Peyer's patch (tissue), 4 donors: ENCODE measurements at places on chromosomes 16 and 17. TPM values are rescaled to one million over a fixed set of nuclear protein-coding genes. Genes with fewer than 3 reads are reported as not detected.
A peak's percentile ranks its signal among the peaks of the same experiment; 100 is the strongest.

DNA sequence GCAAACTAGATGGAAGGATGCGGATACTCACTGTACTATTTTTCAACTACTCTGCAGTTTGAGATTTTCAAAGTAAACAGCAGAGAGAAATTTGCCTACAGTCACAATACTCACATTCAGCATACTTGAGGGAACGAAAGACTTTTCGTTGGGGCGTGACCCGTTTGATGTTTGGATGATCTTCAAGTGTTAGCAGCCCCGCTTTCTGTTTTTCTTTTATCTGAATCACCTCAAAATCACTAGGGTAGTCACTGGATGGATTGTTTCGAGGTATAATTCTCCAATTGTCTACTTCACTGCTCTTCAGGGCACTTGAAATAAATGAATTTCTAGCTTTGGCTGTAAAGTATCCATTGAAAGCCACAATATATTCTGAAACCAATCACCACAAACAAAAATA lies 17.8 kb downstream of the MBTPS1 start:
- no peak for DNase-seq

DNA sequence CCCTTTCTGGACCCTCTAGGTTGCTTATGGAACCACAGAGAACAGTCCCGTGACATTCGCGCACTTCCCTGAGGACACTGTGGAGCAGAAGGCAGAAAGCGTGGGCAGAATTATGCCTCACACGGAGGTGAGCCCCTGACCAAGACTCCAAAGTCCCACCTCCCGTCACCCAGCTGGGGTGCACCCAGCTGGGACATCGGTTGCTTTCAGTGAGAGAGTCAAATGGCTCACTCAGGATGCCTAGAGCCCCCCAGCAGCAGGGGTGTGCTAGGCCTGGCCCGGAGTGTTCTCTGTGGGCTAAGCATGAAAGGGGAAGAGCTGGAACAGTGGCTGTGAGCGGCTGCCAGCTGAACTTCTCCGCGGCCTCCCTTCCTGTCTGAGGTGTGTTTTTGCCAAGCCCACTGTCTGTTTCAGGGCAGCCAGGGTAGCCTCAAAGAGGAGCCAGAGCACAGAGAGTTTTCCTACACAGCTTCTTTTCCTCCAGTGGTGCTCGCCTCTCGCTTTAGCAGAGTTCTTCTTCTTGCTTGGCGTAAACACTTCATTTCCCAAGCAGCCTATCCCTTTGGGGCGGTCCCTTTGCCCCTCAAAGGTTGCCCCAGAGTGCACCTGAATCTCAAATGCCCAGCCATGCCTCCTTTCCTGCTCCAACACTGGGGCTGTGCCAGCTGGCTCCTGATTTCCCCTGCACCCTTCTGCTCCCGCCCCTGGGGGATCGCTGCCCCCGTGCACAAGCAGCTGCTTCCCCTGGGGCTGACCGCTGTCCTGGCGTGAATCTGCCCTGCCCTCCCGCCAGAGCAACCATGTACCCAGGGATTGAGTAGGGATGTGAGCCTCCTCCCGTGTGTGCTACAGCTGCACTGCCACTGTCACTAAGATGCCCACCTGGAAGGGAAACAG lies 2.6 kb upstream of the CHAD start:
- DNase-seq = no peak

DNA sequence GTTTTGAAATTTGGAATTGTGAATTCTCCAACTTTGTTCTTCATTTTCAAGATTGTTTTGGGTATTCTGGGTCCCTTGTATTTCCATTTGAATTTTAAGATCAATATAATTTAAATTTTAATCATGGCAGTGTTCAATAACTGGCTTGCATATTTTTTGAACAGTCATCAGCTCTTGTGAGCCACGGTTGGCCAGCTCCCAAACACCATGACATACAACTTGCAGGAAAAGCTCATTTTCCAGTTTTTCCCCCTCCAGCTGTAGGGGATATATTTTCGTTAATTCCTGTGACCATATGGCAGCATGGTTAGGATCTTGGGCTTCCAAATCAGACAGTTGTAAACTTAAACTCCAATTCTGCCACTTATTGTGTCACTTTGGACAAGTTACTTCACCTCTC lies 690.1 kb downstream of the WWOX start:
- no peak for DNase-seq

- no peak for DNase-seq
Measured at GRCh38 chr17:55040611-55041010, 72.0 kb downstream of the STXBP4 start.

CRHR1 gene
- 0.40 TPM for total RNA-seq

GRCh38 chr16:85715169-85716021 lies 26.6 kb upstream of the GINS2 start:
- DNase-seq = no peak

DNA sequence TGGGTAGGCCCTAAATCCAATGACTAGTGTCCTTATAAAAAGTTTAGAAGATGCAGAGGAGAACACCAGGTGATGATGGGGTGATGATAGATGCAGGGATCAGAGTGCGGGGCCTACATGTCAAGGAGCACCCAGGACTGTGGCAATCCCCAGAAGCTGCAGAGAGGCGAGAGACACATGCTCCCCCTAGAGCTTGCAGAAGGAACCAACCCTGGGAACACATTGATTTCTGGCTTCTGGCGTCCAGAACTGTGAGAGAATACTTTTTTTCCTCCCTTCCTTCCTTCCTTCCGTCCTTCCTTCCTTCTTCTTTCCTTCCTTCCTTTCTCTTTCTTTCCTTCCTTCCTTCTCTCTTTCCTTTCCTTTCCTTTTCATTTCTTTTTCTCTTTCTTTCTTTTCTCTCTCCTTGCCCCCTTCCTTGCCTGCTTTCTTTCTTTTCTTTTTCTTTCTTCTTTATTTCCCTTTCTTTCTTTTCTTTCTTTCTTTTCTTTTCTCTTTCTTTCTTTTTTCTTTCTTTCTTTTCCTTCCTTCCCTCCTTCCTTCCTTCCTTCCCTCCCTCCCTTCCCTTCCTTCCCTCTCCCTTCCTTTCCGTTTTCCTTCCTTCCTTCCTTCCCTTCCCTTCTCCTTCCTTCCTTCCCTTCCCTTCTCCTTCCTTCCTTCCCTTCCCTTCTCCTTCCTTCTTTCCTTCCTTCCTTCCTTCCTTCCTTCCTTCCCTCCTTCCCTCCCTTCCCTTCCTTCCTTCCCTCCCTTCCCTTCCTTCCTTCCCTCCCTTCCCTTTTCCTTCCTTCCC lies 134.3 kb downstream of the HAPSTR1 start:
- DNase-seq = no peak

QPRT gene
- 52.9 TPM for total RNA-seq

FAM117A gene
- 9.7 TPM for total RNA-seq

FA2H gene
- total RNA-seq = 27.2 TPM

DNA sequence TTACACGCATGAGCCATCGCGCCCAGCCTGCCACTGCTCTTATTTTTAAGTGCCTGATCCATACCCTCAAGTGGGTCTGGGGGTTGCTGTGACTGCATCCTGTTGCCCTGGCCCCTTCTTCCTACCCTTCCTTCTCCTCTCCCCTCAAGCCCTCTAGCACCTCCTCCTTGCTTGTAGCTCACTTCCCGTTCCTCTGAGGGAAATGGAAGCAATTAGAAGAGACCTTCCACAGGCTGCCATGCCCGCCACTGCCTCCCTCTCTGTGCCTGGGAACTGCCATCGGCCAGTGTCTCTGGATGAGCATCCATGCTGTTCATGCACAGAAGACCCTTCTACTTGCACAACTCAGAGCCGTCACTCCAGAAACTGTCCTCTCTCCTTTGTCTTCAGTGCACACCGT lies 10.6 kb upstream of the TFAP4 start:
- no peak for DNase-seq

DOC2A gene
- not detected for total RNA-seq

SLFN12L gene
- total RNA-seq = 5.9 TPM

KCNJ2 gene
- 3.1 TPM for total RNA-seq

TP53TG3F gene
- not detected for total RNA-seq

- no peak for DNase-seq
Measured at GRCh38 chr16:89067677-89068443, 25.8 kb upstream of the ACSF3 start.

DNA sequence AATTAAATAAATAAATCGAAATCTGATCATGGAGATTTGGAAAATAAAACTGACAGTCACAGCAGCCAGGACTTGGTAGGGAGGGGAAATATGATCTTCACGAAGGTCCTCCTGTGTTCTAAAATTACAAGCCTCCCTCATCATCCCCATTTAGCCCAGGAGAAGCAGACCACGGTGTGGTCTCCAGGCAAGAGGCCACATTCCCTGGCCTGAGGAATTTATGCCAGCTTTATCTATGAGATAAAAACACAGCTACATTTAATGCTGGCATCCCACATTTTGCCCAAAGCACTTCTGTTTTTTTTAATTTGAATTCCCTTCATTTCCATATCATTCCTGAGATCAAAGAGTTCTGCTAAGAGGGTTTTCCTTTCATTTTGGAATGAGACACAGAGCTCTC lies 43.2 kb downstream of the ABCC12 start:
- DNase-seq = no peak

DNA sequence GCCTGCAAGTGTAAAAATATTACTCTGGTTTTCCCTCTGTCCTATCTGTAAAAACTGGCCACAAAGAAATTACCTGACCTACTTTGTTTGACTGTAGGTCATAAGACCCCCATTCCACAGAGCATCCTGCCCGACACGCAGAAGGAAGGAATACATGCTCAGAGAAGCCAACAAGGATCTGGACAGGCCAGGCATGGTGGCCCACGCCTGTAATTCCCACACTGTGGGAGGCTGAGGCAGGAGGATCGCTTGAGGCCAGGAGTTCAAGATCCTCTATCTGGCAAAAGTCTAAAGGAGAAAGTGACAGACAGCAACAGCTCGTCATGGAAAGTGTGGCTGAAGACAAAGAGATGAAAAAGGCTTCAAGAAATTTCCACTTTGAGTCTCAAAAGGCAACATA lies 78.2 kb upstream of the RNU2-1 start:
- peak; percentile 3 for DNase-seq

- DNase-seq = no peak
Measured at GRCh38 chr17:13509527-13509926, 92.2 kb downstream of the HS3ST3A1 start.

- DNase-seq = no peak
Measured at GRCh38 chr16:57894390-57895080, 76.4 kb downstream of the CNGB1 start.

DNA sequence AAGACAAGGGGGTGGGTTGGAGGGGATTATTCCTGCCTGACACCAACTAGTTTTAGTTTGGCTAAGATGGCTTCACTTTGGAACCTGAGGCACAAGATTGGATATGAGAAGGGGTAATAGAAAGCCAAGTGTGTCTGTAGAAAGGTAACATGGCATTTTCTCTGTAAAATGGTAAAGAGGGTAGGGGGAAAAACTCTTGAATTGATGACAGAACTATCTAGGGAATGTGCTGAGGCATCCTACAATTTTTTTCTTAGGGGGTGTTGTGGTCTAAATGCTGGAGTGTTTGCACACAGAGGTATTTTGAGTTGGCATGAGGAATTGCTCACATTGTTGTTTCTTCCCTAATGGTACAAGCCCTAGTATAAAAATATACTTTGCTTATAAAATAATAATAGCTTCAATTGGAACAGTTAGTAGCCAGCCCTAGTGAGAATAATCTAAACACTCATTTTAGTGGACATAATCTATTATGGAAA lies 25.8 kb downstream of the YPEL2 start:
- DNase-seq = no peak

GRCh38 chr16:88846088-88846487 lies 10.7 kb downstream of the GALNS start:
- DNase-seq = no peak

DLX4 gene
- not detected for total RNA-seq

GRCh38 chr16:1300664-1301476 lies 8.6 kb upstream of the UBE2I start:
- peak; percentile 90 for DNase-seq

DNA sequence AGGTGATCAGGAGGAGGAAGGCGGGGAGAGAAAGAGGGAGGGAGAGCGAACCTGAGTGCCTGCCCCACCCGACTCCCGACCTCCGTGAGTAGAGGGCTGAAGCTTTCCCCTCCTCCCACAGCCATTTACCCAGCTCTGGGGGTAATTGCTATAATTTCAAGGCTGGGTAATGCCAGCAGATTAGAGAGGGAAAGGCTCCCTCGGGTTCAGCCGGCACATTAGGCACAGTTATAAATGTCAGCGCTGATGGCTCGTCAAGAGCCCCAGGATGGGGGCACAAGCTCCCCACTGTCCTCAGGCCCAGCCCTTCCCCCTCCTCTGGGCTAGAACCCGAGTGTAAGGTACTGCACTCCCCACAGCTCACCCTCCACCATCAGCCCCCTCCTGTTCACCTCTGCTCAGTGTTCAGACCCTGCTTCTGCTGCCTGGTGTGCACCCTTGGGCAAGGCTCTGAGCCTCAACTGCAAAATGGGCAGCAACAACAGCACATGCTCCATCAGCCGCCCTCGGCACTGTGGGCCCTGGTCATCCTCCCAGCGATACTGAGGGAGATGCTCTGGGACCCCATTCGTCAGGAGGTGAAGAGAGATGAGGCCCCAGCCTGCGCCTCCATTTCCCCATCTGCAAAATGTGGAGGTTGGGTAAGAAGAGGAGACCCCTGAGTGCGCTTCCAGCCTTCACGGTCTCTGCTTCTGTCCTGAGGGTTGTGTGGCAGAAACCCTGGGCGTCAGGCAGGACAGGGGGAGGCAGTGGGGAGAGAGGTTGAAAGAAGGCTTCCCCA lies 77.2 kb downstream of the NT5M start:
- no peak for DNase-seq

DNASE1 gene
- total RNA-seq = 80.9 TPM

ACOX1 gene
- 268 TPM for total RNA-seq

DNAAF1 gene
- total RNA-seq = not detected

DNA sequence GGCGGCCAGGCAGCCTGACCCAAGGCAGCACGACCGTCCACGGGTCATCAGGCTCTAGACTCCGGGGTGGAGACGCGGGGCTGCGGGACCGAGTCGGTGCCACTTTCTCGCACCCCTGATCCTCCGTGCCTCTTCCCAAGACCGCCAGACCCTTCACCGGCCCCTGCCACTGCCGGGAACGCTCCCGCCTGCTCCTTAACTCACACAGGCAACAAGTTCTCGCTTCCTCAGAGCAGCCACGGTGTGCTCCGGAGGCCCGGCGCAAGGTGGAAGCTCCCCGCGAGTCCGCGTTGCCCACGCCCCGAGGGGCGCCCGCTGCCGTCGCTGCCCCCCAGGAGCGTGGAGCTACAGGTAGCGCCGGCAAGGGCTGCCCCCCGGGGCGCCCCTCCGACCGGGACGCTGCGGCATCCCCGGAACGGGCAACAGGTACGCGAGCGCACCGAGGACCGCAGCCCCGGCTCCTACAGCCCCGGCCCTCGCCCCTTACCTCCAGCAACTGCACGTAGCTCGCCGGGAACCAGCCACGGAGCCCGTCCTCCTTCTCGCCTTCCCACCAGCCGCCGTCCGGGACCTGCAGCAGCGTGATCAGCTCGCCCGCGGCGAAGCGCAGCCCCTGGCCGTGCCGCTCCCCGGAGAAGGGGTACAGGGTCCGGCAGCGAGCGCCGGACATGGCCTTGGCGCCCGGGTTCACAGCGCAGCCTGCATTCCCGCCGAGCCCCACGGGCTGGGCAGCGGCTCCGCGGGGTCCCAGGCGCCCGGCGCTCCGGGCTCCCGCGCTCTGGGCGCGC lies 491 bp downstream of the GAS7 start:
- no peak for DNase-seq
